ENCODE measurements at places on chromosomes 13 and 19.

GRCh38 chr13:72005455-72005854 lies 138.5 kb upstream of the DACH1 start:
- DNase-seq = no peak

DNA sequence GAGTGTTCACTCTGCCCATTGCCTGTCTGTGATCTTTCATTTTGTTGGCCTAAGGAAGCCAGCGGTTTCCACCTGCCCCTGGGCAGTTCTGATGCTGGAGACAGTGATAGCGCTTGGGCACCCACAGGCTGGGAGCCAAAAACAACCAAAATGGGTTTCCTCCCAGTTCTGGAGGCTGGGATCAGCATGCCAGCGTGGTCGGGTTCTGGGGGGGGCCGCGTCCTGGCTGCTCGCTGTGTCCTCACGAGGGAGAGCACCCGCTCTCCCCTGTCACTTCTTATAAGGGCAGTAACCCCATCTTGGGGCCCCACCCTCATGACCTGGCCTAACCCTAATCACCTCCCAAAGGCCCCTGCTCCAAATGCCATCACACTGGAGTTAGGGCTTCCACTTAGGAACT lies 67.9 kb downstream of the RAB20 start:
- DNase-seq = no peak

GRCh38 chr19:31701146-31701545 lies 351.9 kb upstream of the TSHZ3 start:
- DNase-seq = no peak

DNA sequence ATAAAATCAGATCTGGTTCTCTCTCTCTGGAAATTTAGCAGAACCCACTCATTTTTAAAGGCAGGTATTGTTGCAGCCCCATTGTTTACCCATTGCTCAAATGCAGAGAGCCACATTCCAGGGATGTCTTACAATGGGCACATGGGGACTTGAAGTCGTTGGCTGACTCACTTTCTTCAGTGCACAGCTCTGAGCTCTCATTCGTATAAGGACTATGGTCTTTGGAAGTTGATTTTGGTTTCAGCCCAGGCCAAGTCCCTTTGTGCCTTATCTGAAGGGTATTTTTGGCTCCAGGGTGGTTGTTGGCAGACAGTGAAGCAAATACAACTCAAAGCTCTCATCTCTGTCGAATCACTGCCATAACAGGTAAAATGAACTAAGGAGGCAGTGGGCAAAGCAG lies 47.3 kb upstream of the CLDN10 start:
- no peak for DNase-seq

GRCh38 chr19:3426433-3426832 lies 53.9 kb downstream of the SMIM24 start:
- DNase-seq = no peak

- DNase-seq = no peak
Observed at GRCh38 chr19:55377356-55378131, 918 bp downstream of the TMEM190 start.

DNA sequence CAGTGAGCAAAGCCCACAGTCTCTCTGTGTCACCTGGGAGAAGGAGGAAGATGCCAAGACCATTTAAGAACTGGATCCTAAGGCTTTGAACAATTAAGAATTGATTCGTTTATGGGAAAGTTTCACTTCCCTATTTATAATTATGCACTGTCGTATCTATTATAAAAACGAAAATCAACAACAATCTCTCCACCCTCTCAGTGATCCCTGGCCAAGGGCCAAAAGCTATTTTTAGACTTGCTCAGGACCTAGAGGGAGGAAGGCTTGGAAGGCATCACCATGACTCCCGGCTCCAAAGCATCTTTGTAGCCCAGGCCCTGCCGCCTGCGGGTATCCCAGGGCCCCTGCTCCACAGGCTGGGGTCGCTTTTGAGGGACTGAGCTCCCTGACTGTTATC lies 1.3 kb downstream of the RHPN2 start:
- no peak for DNase-seq

- DNase-seq = no peak
Observed at GRCh38 chr19:46427518-46428045, 1.2 kb downstream of the PNMA8C start.

DNA sequence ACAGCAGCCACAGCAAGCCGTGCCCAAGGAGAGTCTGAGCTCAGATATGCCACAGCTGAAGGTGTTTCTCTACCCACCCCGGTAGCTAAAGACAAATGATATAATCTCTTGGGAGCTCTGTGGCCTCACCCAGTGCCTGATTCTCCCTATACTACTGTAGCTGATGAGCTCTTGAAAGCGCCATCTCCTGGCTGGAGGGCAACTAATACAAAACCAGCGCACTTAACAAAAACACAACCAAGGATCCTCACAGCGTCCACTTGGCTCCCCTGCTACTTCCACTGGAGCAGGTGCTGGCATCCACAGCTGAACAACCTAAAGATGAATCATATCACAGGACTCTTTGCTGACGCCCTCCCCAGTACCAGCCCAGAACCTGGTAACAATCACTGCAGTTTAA lies 1212.0 kb downstream of the PCDH17 start:
- DNase-seq = no peak

GRCh38 chr19:8566855-8567254 lies 10.4 kb downstream of the MYO1F start:
- no peak for DNase-seq

DNA sequence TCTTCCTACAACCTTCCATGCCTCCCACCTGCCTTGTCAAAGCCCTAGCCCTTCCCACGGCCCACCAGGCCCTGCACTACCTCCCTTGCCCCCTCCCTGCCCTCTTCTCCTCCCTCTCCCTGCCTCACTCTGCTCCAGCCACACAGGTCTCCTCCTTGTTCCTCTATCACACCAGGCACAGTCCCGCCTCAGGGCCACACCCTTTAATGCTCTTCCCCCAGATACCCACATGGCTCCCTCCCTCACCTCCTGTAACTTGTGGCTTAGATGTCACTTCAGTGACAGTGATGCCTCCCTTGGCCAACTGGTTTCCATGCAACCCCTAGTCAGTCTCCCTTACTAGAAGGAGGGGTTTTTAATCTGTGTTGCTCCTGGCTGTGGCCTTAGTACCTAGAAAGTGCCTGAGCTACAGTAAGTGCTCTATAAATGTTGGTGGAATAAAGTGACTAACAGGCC lies 1.3 kb downstream of the SIRT6 start:
- DNase-seq = no peak

DNA sequence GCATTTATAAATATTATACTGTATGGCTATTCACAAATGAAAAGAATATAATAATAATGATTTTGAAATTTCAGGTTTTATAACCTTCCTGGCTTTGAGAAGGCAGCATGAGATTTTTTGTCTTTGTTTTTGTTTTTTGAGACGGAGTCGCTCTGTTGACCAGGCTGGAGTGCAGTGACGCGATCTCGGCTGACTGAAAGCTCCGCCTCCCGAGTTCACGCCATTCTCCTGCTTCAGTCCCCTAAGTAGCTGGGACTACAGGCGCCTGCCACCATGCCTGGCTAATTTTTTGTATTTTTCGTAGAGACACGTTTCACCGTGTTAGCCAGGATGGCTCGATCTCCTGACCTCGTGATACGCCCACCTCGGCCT lies 64.1 kb downstream of the ZNF429 start:
- peak; percentile 49 for DNase-seq

GRCh38 chr19:53881482-53882390 lies at the start of gene PRKCG:
TSS of gene PRKCG (plus strand) at chr19:53882197. CDS start at chr19:53882495, 298 bp downstream.
- DNase-seq = peak; percentile 46

DNA sequence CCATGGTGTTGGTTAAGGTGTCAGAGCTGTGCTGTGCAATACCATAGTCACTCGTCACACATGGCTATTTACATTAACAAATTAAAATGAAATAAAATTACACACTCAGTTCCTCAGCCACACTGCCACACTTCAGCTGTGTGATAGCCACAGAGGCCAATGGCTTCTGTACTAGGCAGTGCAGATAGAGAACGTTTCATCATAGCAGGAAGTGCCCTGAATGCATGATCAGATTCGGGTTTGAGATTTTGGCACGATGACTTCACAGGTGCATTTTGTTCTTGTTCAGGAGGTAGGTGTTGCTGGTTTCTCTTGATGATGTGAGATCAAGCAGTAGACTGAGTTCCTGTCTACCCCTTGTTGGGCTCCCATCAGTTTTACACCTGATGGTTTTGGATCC lies 6.5 kb downstream of the ARMC6 start:
- DNase-seq = no peak

DNA sequence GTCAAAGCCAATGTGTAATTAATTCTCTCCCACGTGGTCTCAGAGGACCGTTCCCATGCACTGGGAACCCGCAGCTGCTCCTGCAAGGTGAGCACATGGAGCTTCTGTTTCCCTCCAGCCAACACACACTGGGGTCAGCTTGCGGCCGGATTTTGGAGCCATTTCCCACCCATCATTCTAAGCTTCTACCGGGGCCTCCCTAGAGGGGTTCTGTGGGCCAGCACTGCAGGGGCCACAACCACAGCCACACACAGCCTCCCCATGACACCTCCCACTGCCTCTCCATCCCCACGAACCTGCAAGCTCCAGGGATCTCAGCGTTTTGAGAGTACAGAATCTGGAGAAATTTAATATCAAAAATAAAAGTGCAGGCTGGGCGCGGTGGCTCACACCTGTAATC lies 120.7 kb upstream of the SOX1 start:
- no peak for DNase-seq

DNA sequence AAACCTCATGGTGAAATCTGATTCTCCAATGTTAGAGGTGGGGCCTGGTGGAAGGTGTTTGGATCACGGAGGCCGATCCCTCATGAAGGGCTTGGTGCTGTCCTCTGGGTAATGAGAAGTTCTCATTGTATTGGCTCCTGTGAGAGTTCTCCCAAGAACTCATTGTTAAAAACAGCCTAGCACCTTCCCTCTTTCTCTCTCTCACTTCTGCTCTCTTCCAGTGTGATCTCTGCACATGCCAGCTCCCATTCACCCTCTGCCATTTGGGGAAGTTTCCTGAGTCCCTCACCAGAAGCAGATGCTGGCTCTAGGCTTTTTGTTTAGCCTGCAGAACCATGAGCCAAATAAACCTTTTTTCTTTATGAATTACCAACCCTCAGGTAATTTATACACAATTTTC lies 3.1 kb upstream of the SUCLA2 start:
- no peak for DNase-seq

- DNase-seq = no peak
Observed at GRCh38 chr13:79112016-79112415, 294.0 kb downstream of the RBM26 start.

DNA sequence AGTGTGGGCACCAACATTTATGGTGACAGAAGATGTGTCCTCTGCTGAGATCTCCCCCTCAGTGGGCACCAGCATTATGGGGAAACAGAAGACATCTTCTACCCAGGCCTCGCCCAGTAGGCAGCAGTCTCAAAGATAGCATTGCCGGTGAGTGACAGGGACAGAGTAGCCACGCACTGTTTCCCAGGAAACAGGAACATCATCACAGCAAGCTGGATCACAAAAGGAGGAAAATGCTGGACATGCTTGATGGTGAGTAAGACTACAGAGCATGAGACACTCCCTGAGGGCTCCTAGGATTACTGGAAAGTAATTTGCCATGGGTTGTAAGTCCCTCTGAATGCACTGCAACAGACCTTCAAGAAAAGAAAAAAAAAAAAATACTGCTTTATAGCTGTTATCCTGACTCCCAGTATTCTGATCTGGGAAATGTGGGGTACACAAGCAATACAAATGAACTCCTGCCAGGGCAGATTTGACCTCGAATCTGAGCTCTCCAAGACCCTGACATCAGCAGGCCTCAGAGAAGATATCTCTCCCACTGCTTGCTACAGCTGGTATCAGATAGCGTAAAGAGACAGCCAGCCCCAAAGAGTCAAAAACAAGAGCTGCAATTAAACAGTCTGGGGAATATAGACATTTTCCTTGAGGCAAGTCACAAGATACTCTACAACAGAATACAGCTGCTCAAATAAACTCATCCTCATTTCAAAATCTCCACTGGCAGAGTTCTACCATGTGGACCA lies 180.4 kb downstream of the RBM26 start:
- DNase-seq = no peak

DNA sequence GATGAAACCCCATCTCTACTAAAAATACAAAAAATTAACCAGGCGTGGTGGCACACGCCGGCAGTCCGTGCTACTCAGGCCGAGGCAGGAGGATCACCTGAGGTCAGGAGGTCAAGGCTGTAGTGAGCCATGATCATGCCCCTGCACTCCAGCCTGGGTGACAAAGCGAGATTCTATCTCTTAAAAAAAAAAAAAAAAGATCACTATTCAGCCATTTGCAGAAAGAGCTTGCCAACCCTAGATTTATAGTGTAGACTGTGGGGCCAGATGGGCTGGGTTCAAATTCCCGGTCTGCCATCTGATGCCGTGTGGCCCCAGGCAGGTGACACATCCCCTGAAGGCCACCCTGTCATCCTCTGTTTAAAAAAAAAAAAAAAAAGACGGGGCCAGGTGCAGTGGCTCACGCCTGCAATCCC lies 28.9 kb downstream of the SMIM24 start:
- DNase-seq = no peak

- DNase-seq = no peak
Observed at GRCh38 chr13:33445476-33445875, 159.9 kb upstream of the STARD13 start.

DNA sequence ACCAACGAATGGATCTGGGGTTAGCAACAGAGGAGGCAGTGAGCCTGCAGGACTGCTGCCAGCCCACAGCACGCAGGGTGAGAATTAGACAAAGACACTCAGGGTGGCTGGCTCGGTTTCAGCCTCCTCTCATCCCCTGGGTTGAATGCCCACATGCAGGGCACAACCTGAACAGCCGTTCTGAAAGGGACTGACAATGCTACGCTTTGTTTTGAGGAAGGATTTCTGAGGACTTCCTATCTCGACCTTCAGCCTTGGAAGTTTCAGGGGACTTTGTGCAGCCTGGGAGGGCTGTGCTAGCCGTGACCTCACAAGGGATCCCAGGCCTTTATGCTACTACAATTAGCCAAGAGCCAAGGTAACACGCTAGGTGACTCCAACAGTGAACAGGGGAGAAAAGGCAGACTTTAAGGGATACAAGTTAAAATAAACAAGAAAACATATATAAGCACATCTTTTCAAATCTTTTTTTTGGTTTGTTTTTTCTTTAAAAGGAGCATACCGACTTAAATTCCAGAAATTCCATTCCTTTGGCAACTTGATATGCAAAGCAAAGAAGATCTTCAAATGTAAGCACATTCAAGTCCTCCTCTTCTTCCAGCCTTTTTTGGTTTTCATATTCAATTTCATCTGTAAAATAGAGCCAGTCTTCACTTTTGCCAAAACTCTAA lies 34.5 kb upstream of the URAD start:
- no peak for DNase-seq

- no peak for DNase-seq
Observed at GRCh38 chr13:89852570-89852969, 1494.9 kb upstream of the MIR17HG start.

- no peak for DNase-seq
Observed at GRCh38 chr19:710767-711166, 2.0 kb downstream of the PALM start.

Data from activated CD4-positive, alpha-beta T cell treated with anti-CD3 and anti-CD28 coated beads for 1 hour (primary cell).